ENCODE measurements at places on chromosomes 6 and 20.

DNA sequence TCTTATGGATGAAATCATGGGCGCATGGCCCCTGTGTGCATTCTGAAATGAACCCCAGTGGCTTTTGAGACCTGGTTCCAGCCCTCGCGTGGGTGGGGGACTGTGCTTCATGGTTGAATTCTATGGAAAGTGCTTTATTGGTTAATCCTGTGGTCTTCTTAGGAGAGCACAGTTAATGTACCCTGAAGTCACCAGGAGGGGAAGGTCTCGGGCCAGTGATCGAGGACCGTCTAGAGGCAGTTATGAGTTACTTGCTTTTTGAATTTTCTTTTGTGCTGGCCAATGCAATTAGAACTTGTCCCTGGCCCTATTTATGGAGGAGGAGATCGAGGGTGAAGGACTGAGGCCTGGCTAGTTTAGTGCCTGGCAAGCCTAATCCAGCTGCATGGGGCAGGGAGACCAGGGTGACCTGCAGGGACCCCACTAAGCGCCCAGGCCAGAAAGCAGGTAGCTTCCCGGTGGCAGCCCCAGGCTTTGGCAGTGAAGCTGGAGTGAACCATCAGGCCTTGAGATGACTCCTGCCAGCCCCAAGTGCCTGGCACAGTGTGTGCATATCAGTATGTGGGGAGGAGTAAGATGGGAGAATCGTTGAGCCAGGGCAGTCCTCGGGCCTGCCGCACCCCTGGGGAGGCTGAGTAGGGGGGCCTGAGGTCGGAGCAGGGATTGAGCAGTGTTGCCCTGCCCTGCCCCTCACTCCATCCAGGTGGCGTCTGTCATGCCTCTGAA, 144.6 kb upstream of the RNF24 start:
- DNase-seq = no peak

- no peak for DNase-seq
Observed at GRCh38 chr6:20055916-20056315, 156.4 kb downstream of the MBOAT1 start.

DNA sequence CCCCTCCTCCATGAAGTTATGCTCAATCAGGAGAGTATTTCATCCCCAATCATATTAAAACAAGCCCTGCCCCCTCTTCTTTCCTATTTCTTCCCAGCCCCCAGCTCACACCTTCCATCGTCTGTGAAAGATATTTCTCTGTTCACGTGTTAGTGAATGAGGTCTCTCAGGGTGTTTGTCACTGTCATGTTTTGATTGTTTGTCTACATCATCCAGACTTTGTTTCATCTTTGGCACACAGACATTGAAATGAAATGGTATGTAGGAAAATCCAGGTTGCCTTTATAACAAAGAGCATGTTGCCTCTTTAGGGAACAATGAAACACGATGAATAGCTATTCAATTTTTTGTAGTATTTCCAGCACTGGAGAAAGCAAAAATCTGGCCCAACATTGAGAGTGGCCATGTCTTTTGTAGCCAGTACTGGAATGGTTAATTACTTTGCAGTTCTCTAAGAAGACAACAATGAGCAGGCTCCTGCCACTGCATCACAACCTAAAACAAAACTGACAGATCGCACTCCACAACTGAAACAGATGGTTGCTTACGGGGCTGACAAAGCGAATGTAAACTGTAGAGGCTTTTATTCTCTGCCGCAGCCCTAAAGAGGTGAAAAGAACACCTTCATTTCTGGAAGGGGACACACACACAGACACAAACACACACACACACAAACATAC, 543.6 kb upstream of the CITED2 start:
- no peak for DNase-seq

DNA sequence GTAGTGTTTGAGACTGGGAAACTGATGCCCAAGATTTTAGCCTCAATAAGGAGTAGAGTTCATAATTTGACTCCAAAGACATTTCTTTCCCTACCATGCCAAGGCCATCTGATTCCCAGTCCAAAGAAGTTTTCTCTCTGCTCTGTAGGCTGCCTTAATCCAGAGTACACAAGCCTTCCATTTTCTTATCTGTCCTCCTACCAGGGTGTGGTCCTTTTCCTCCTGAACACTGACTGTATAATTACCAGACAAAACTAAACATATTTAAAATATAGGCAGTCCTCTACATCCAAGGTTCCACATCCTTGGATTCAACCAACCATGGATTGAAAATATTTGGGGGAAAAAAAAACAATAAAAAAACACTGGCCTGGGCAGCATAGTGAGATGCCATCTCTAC, 108.4 kb downstream of the SLC16A10 start:
- DNase-seq = no peak

- no peak for DNase-seq
Observed at GRCh38 chr20:33846291-33846935, 35.3 kb downstream of the CHMP4B start.

- DNase-seq = no peak
Observed at GRCh38 chr6:166751051-166751595, 124.1 kb upstream of the RPS6KA2 start.

- no peak for DNase-seq
Observed at GRCh38 chr6:90068703-90069523, 174.6 kb downstream of the GJA10 start.

GRCh38 chr20:49635166-49635565, 67.2 kb upstream of the PTGIS start:
- no peak for DNase-seq

DNA sequence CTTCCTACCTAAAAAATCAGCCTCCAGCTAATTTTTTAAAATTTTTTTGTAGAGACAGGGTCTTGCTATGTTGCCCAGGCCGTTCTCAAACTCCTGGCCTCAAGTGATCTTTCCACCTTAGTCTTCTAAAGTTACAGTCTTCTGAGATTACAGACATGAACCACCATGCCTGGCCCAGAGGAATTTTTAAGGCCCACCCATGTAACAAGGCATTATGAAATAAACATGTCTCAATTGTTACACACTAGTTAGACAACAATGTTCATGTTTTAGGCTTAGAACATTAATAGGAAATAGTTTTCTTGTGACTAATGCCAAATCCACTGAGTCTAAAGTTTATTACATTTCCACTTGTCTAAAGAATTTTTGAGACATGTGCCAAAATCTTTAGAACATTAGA, 221.2 kb downstream of the LAMA2 start:
- DNase-seq = no peak

GRCh38 chr20:46089167-46089416, 670 bp downstream of the NCOA5 start:
- no peak for DNase-seq

DNA sequence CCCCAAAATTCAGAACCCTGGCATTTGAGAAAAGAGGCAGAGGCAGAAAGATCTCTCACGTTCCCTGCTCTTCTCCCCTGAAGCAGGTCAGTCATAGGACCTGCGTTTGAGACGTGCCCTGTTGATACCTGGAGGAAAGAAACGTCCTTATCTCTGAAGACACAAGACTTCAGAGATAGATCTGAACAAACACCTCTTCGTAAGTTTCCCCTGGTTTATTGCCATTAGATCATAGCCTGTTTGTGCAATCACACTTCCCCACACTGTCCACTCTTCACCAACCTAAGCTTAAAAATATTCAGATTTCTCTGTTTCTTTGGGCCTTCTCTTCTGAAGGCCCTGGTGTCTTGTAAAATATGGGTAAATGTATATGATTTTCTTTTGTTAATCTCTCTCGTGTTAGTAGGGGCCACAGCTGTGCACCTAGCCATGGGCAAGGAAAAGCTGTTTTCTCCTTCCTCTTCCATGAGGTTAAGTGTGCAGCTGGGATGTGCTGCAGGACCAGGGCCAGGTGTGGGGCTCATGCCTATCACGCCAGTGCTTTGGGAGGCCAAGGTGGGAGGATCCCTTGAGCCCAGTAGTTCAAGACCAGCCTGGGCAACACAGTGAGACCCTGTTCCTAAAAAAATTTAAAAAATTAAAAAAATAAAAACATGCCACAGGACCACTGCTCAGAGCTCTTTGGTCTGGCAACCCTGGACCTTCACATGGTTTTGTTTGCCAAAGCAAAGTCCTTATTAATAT, 4.7 kb upstream of the SLC22A2 start:
- no peak for DNase-seq

GRCh38 chr6:112983713-112984261, 636.7 kb downstream of the RFPL4B start:
- no peak for DNase-seq

- DNase-seq = no peak
Observed at GRCh38 chr6:67431076-67431475, 1204.0 kb upstream of the ADGRB3 start.

DNA sequence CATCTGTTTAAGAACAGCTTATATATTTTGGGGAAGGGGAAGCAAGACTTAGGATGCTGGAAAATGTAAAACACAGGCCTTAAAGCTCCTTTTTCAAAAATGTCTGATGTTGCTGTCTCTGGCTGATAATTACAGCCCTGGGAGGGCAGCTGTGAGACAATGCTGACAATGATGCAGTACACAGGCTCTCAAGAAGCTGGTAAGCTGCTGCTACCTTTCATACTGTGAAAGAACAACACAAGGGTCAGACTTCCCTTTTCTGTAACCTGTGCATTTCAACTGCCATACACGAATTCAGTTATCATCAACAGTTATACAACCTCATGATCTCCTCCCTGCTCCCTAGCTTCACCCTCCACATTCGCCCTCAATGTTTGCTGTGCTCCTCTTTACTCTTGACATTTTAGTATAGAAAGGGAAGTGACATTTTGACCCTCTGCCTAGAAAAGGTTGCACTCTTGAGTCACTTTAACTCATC, 25.2 kb downstream of the MAP7 start:
- no peak for DNase-seq

GRCh38 chr6:118770112-118770788, 118.9 kb upstream of the CEP85L start:
- DNase-seq = no peak

DNA sequence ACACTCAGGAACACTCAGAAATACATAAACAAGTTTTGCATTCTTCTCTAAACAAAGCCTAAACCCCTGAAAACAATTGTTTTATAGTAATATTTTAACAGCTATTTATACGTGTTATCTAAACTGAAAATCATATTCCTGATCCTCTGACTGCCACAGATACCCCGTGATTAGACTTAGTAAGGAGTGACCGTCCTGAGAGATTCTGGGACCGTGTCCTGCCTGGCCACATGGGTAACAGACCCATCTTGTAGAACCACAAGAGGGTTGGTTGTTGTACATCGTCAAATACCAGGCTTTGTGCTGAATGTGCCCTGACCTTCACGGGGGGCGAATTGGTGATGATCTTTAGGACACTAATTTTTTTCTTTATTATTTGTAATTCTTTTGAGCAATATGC, 214.4 kb downstream of the TMEM242 start:
- no peak for DNase-seq

GRCh38 chr6:90846824-90847223, 260.0 kb upstream of the MAP3K7 start:
- no peak for DNase-seq

DNA sequence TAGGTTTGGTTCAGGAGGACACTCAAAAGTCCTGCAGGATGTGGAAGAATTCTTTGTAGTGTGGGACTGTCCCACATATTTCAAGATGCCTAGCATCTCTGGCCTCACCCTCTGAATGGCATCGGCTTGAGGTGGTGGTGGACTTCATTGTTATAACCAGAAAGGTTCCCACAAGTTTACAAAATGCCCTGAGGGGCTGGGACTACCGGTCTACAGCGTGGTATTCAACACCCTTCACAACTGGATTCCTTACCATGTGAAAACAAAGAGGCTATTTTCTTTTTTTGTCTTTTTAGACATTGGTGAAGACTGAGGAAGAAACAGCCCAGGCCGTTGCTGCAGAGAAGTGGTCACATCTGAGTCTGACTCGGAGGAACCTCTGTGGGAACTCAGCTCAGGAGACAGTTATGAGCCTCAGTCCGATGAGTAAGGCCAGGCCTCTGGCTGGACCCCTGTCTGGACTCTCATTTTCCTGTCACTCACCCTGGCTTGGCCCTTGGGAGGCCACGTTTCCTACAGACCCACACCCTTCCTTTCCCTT, 15.2 kb downstream of the PGBD1 start:
- no peak for DNase-seq

DNA sequence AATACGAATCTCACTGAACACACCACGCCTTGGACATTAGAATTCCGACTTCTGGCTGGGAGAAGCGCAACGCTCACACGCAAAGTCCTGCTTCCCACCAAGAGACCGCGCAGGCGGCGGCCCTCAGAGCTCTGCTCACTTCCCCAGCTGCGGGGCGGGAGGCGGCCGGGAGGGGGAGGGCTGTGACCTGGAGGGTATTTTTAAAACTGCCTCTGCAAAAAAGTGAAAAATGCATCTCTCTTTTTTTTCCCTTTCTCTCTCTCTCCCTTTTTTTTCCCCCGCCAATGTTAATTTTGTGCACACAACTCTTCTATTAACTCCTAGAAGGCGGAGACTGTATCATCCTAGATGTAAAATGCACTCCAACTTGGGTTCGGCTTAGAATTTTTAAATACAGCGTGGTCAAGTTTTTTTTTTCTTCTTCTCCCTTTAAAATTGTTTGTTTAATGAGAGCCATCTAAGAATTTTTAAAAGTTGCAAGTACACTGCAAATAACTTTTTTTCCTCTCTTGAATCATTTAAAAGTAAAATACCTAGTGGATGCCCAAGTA, 66.4 kb downstream of the STX11 start:
- no peak for DNase-seq

DNA sequence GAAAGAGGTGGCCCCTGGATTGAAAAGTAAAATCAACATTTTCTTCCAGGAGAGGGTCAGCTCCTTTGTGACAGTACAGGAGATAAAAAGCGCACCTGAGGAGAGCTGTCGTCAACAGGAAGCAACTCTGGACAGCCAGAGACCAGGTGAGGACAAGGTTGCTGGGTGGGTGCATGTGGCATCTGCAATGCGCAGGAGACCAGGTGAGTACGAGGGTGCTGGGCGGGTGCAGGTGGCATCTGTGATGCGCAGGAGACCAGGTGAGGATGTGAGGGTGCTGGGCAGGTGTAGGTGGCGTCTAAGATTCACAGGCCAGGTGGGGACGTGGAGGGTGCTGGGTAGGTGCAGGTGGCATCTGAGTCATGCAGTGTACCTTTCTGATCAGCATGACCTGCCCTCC, 38.4 kb downstream of the WDR27 start:
- no peak for DNase-seq

GRCh38 chr20:43389839-43390626, 67.7 kb upstream of the SRSF6 start:
- no peak for DNase-seq

Data from anterior cingulate cortex (tissue), 58 donors.